LoVo (cell line): ENCODE measurements at places on chromosomes 7 and 10.

GRCh38 chr7:156892081-156892800 is 742 bp downstream of the LMBR1 start:
- DNase-seq = peak; percentile 52

GRCh38 chr10:131223422-131223821 is 88.1 kb downstream of the TCERG1L start:
- DNase-seq = no peak

- DNase-seq = no peak
Observed at GRCh38 chr10:48245977-48246376, 28.5 kb downstream of the FRMPD2 start.

DNA sequence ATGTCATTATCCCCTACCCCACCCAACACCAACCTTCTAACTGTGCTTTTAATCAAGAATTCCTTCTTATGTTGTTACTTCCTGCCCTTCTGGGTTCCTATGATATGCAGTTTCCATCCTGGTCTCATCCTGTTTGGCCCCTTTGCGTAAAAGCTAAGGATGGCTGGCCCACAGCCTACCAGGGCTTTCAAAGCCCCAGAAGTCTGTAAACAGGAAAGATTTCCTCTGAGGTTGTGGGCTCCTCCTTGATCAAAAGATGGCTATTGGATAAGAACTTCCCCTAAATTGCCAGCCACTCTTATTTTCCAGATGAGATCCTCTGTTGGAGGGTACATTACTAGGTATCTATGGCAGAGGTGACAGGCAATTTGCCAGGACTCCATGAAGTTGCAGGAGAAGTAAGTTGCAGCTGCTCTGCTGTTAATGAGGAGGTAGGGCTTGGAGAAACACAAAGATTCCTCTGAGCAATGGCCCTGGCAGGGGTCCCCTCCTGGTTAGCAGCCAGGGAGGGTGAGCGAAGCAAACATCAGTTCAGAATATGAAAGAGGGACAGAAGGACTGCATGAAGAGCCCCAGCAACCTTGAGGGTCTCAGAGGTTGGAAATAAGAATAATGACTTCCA is 32.1 kb downstream of the NRP1 start:
- DNase-seq = no peak

DNA sequence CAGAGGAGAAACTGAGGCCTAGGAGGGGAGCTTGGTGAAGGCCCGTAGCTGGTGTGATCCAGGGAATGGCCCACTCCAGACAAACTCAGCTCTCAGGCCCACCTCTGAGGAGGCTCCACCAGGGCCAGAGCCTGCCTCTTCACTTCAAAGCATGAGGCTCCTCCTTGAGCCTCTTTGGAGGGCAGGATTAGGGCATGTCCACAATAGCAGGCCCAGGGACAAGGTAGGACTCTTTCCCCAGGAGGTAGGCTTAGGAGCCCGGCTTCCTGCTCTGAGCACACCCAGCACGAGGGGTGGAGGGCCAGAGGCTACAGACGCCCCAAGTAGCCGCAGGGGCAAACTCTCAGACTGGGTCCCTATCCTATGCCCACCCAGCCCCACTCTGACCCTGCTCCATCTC is 164.6 kb upstream of the ZMIZ1 start:
- DNase-seq = no peak

DNA sequence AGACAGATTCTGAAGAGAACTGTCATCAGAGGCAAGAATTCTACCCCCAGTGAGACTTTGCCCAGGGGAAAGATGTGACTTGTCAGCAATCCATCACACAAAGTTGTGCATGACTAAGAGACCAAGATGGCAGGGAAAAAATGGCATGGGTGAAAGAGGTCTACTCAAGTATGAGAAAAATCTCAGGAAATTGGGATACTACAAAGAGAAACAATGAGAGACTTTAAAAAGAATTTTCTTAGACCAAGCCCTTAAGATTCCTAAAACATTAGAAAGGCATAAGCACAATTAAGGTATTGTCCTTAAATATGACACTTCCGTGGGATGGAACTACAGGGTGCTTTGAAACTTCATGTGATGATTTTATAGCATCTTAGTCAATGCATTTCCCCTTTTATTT is 45.6 kb upstream of the PDE1C start:
- DNase-seq = peak; percentile 38
